ENCODE measurements at places on chromosomes 5 and 9.

DNA sequence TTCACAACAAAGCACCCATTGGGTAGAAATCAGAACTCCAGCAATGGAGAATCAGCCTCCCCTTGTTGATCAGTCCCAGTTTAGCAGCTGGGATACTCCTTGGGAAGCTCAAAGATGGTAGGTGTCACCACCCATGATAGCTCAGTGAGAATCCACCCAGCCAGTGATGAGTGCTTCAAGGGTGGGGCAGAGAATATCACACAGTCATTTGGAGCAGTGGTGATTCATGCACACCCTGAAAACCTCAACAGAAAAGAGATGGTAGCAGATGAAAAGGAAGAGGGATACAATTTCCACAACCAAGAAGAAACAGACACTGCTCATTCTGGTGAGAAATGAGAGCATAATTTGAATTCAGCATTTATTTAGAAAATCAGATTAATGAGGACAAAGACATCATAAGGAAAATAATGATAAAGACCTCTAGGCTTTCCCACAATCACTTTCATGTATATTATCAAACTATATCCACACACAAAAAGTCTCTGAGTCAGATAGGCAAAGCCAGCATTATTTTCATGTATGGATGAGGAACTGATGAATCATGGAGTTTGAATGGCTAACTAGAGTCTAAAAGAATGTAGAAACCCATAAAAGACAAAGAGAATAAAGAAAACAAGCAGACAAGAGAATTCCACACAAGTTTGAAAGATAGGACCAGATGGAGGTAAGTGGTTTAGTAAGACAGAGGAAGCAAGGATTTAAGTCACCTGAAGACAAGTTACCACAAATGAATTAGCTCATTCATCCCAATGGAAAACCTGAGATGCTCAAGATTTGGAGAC, 82.9 kb downstream of the FEM1C start:
- no peak for DNase-seq

- no peak for DNase-seq
Observed at GRCh38 chr9:33517373-33517772, 6.7 kb upstream of the ANKRD18B start.

- DNase-seq, result no peak
Observed at GRCh38 chr9:1048231-1048619, 1.9 kb upstream of the DMRT2 start.

- no peak for DNase-seq
Observed at GRCh38 chr9:36815023-36815422, 219.0 kb downstream of the PAX5 start.

DNA sequence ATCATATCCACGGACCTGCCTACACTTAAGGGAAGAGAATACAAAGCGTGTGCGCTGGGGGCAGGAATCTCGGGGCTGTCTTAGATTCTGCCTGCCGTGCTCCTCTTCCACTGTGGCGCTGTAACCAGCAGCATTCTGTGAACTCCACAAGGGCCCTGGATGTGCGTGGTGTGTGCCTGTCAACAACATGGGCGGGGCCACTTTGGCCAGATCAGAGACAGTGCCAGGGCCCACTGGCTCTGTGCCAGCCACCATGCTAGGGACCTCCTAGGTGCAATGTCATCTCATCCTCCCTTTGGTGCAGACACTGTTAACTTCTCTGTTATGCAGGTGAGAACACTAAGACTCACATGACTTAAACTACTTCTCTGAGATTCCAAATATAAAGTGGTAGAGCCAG, 113.7 kb downstream of the COL23A1 start:
- no peak for DNase-seq

GRCh38 chr9:107827304-107827703, 337.7 kb upstream of the KLF4 start:
- DNase-seq, result no peak

DNA sequence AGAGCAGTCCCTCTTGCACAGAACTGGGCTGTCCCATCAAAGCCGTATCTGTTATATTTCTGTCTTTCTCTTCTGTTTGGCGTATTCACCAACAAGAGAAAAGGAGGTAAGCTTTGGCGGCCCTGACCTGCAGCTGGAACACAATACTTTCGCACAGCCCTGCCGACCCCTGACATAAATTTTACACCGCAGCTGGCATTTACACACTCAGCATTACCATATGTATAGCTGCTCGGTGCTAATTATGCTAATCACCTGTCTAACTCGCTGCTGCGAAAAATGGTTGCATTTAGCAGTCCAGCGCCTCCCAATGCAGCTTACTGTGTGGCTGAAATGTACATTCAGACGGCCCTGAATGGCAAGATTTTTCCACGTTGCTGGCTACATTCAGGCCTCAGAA, 20.8 kb downstream of the PTCH1 start:
- DNase-seq, result no peak

- no peak for DNase-seq
Observed at GRCh38 chr9:16652582-16652981, 217.9 kb downstream of the BNC2 start.

DNA sequence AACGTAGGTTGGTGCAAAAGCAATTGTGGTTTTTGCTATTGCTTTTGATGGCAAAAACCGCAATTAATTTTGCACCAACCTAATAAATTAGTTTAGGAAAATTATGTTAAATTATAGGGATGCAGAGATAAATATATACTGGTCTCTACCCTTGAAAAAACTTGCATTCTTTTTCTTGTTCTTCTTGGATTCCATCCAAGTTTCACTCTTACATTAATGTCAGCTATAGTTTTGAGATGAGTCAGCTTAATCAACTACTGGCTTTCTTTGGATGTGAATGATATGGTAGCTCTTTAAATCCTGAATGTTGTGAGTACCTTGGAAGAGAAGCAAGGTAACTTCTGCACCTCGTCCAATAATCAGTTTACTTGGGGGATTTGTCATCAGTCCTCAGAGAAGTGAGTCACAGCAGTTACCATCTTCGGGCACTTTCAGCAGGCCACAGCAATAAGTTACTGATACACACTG, 549.0 kb upstream of the ZNF608 start:
- no peak for DNase-seq

- no peak for DNase-seq
Observed at GRCh38 chr5:32251871-32252458, 60.8 kb downstream of the MTMR12 start.

GRCh38 chr9:106445107-106445506, 417.9 kb upstream of the ZNF462 start:
- no peak for DNase-seq

DNA sequence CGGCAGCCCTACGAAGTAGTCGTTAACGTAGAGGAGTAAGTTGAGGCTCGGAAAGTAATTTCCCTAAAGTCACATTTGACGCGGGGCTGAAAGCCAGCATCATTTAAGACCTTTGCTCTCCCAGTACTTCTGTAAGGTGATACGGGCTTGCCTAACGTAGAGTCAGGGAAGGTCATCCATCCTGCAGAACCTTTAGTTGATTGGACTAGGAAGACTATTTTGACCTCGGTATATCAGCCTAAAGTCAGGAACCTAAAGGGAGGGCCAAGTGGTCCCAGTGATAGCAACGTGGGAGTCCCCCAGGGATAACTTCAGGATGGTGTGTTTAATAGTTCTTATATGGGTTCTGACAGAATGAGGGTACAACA, 657 bp downstream of the NUP214 start:
- no peak for DNase-seq

GRCh38 chr9:96420468-96421219, 2.5 kb upstream of the ZNF367 start:
- DNase-seq, result no peak

Measured in stimulated activated CD4-positive, alpha-beta T cell treated with anti-CD3 and anti-CD28 coated beads, Interleukin-15, amount 100 ng/mL, for 1 hour (primary cell).